ENCODE measurements at places on chromosomes 7 and 10.

DNA sequence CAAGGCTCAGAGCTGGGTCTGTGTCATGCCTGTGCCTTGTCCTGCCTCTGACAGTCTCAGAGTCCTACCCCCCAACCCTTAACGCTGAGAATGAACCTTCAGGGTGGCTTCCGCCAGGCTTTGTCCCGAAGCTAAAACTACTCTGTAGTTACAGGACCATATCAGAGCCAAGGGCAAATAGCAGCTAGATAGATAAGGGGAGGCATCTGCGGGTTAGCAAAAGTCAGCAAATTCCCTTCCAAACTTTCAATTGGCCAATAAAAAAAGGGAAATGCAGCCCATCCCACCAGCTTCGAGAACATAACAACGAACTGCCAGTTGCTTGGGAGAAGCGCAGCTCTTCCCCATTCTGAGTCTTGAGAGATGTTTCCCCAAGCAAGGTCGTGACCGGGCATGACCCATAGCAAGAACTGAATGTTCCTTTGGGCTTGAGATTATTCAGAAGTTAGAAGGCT is 17.7 kb downstream of the CCL24 start:
- no peak for DNase-seq

- DNase-seq: no peak
Measured at GRCh38 chr7:336810-337566, 47.0 kb downstream of the FOXL3 start.

DNA sequence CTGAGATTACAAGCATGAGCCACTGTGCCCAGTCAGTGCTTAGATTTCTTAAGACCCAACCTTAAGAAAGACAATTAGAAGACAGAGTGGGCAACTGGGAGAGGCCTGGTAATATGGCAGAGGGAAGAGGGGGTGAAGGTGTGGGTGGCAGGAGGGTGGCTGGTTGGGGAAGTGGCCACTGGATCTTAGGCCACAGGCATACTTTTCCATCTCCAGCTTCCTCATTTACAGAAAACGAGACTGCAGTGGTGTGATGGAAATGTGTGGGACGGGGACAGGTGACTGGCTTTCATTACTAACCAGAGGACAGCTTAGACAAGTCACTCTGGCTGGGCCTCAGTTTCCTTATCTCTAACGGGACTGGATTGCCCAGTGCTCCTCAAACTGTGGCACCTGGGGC is 1.0 kb upstream of the FFAR4 start:
- DNase-seq: no peak

DNA sequence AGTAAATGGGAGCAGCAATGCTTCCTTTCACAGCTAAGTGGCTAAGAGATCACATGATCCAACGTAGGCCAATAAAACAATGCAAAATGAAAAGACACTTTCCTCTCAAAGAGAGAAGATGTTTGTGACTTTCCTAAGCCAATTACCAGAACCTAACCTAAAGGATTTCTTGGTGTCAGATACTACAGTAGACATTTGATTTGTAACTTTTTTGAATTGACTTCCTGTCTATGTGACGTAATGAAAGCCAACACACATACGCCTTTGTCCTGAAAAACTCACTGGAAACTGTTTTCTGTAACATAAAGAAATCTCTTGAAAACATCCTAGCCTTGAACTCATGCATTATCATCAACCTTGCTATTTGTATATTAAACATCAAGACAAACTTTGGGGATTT is 417.1 kb downstream of the GPAM start:
- DNase-seq: no peak

GRCh38 chr10:70672165-70673042 is at the start of gene ADAMTS14:
TSS of gene ADAMTS14 (plus strand) at chr10:70672506. CDS start at chr10:70672803, 297 bp downstream.
- peak; percentile 48 for DNase-seq

GRCh38 chr7:45203459-45203858 is 45.9 kb downstream of the RAMP3 start:
- no peak for DNase-seq

DNA sequence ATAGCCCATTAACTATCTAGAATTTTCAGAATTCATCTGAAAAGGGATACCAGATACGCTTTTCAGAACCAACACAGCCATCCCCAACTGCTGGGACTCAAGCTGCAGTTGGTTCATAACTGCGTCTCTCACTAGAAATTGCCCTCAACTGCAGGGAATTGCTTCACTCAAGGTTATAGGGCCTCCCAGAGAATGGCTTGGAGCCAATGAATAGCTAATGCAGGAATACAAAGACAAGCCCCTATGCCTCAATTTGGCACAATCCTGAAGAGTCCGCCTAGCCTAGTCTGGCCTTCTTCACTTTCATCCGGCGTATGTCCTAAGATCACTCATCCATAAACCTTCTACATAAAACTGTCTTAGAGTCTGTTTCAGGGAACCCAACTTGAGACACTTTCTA is 164.0 kb downstream of the SKAP2 start:
- DNase-seq: no peak

DNA sequence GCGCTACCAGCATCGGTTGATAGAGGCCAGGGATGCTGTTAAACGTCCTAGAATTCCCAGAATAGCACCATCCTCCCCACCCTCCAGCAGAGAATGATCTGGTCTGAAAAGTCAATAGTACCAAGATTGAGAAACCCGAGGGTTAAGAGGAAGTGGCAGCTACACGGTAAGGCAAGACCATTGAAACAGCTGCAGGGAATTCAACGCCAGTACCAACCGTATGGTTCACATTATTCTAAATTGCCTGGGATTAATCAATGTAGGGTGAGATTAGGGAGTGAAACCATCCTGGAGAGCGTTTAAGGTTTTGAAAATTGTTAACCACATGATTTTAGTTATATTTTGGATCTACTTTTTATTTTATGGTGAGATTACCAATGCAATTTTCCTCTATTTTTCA is 352.2 kb downstream of the PRPF18 start:
- DNase-seq: peak; percentile 54
